T-helper 2 cell (primary cell): ENCODE measurements at places on chromosomes 7 and 10.

DNA sequence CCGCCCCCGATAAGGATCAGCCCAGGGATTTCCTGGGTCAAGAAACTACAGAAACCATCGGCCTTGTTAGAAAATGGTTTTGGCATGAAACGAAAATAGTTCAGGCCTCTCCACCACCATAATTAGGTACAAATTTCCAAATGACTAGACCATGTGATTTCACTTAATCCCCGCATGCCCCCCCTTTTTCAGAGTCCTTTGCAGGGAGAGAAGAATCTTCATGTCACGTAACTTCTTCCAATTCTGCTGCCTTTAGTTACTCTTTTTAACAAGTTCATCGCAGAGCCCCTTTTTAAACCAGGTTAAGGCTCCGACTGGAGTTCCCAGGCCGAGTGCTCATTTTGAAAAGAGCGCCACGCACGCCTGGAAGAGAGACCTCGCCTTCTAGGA lies 3.4 kb downstream of the PDGFA start:
- DNase-seq = no peak

- no peak for DNase-seq
These were observed 27.3 kb upstream of the SKAP2 start for GRCh38 chr7:26891400-26892350.

- DNase-seq = no peak
These were observed 1.5 kb upstream of the FERD3L start for GRCh38 chr7:19146699-19147098.

DNA sequence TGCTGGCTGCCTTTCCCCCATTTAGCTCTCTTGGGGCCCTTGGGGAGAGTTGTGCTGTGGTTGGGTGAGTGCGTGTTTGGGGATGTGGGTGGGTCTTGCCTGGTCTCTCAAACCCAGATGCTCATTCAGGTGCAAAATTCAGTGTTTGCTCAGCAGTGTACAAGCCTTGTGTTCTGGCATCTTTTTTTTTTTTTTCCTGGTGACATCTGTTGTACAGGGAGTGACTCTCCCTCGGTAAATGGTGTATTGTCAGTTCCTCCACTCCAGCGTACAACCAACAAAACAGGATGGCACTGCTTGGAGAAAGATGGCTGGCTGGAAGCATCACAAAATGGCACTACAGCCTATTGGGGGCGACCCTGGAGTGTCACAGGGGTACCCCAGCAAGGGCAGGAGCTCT lies 75.5 kb downstream of the LRMDA start:
- no peak for DNase-seq
